Activated naive CD4-positive, alpha-beta T cell (primary cell): ENCODE measurements at places on chromosomes 6 and 20.

DNA sequence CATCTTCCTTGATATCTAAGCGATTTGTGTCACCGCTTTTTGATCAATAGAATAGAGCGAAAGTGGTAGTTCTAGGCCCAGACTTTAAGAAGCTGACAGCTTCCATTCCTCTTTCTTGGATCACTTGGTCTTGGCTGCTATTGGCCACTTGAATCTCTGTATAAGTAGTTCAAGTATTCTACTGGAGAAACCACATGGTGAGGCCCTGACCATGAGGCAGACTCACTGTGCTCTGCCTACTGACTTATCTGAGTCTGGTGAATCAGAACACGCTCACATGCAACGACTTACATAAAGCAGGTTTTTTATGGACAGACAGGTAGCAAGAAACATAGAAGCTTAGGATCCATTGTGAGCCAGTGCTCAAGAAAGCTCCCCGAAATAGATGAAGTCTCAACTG lies 27.0 kb downstream of the OLIG3 start:
- no peak for DNase-seq

GRCh38 chr6:81708113-81708699 lies 44.3 kb downstream of the TENT5A start:
- DNase-seq = no peak

DNA sequence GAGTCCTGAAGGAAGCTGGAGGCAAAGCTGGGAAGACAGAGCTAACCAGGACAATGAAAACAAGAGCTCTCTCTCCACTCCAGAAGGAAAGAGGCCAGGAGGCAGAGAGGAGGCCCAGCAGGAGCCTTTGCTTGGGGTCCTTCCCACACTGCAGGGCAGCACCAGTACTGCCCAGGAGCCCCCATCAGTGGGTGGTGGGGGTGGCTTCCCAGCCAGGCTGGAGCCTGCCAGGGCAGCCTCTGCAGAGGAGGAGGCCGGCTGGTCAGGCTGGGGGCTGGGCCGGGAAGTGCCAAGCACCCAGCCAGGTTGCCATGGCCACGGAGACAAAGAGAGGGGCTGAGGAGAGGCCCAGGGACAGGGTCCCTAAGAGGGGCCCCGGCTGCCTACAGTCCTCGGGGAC lies 33.4 kb downstream of the PREX1 start:
- DNase-seq = no peak

DNA sequence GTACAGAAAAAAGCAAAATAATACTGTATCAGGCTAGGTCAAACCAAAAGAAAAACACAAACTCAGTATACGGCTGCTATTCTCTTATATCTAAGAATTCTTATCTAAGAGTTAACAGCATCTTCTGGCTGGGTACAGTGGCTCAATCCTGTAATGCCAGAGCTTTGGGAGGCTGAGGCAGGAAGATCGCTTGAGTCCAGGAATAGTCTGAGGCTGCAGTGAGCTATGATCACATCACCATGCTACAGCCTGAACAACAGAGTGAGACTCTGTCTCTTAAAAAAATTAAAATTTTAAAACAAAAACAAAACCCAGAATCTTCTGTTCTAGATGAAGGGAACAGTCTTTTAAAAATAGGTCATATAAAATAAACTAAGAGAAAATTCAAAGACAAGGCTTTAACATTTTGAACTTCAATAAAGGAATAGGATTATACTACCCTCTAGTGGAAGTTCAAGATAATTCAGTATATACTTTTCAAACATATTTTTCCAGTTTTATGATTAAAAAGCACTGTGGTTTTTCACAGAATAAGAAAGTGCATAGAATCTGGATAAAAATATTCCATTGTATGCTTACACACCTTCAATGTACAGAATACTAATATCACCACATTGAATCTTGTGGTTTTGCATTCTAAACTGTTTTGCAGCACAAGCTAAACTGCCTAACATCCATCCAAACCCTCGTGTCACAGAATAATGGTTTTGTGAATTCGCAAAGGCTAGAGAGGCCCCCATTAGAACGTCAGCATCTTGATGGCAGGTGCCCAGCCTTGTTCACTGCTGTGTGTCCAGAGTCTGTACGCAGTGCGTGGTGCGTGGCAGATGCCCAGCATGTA lies 39.3 kb downstream of the DTNBP1 start:
- DNase-seq = no peak

DNA sequence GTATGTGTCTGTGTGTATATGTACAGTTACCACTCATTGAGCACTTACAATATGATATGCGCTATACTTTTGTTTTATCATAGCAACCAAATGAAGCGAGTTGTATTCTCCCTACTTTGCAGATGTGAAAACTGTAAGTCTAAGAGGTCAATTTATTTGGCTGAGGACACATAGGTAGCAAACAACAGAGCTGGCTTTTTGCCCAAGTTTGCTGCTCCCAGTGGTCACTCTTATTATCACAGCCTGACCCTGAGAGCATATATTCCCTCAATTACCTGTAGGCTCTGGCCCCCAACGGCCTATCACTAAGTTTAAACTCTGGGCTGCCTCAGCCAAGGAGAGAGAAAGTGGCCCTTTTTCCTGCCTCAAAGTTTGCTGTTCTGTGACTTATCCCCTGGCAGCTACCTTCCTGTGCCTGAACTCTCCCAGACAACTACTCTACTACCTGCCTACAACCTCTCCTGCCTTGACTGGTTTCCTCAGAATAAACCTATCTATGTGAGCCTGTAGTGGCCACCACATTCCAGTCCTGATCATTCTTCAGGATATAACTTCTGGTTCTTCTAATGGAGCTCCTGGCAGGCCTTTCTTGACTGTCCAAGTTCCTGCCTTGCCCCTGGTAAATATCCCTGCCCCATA lies 221.8 kb downstream of the FRK start:
- no peak for DNase-seq

DNA sequence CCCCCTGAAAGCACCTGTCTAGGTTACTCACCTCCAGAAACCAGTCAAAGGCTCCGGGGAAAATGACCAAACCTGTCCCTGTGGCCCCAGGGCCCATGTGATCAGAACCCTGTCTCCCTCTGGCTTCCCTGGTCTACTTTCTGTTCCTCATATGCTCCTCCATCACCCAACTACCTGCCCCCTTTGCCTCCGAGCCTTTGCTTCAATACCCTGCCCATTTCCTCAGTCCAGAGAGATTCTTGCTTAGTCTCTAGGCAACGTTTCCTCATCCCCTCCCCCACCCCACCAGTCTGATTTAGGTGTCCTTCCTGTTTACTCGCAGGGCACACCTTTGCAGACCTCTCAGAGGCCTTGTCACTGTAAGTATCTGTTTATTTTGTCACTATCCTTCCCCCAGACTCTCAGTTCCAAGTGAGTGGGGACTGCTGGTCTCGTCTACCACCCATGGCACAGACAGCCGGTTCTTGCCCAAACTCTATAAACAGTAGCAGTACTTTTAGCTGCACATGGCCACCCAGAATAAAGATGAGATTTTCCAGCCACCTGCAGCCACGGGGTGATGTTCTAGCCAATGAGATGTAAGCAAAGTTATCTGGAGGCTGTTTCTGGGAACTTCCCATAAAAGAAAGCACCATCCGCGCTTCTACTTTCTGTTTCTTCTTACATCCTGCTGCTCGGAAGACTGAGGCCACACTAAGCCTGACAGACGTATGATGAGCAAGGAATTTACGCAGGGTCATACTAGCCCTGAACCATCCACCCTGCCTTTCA lies 13.3 kb downstream of the ELOVL5 start:
- DNase-seq = peak; percentile 43

GRCh38 chr20:49595811-49596561 lies 28.0 kb upstream of the PTGIS start:
- DNase-seq = no peak

DNA sequence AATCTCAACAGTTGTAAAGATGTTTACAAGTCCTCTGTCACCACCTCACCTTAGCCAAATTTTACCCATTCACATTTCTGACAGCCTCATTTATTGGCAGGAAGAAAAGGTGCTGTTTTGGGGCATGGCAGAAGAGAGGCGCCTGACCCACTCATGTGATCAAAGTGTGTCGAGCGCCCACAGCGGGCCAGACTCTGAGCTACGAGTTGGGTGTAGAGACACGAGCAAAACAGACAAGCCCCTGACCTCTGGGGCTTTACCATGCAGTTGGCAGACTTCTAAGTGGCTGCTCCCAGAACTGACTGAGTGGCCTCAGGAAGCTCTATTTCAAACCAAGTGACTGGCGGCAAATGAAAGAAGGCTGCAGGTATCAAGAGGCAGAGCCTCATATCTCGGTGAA lies 167.0 kb downstream of the SOBP start:
- no peak for DNase-seq

DNA sequence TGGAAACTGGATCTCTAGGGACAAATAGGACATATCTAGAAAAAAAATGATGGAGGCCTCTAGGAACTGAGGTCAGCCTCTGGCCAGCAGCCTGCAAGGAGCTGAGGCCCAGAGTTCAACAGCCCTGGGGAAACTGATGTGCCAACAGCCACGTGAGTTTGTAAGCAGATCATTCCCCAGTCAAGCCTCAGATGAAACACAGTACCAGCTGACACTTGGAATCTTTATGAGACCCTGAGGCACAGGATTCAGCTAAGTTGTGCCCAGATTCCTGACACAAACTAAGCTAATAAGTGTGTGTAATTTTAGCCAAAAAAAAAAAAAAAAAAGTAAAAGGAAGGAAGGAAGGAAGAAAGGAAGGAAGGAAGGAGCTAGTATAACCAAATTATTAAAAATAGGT lies 1059.8 kb upstream of the MAP3K7 start:
- DNase-seq = no peak

GRCh38 chr20:33675136-33675959 lies 1.1 kb upstream of the NECAB3 start:
- no peak for DNase-seq

DNA sequence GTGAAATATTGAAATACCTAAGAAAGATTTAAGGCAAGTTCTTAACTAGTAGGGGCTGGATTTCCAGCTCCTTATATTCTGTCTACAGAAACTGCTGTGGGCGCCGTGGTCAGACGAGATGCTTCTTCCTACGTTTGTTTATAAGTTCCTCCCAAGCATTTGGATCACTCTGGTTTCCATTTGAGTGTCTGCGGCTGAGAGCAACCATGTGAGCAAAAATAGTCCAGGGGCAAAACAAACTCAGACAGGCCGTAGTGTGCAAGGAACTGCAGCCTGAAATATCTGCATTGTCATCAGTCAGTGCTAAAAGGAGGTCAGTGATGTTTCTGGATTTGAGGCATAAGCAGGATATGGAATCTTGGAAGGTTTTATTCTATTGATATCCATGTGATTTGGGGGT lies 485.9 kb upstream of the JAG1 start:
- DNase-seq = no peak

DNA sequence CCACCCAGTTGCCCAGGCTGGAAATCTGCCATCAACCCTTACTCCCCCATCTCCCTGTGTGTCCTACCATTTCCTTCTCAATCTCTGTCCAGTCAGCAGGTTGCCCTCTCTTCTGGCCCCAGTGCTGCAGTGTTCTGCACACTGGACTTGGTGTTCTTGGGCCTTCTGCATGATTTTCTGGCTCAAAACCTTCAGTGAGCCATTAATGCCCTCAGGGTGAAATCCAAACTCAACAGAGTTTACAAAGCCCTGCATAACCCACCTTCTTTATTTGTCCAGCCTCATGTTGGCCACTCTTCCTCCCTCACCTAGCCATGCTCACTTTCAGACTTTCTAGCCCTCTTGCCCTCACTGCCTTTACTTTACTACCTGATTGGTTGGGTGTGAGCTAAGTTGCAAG lies 5.0 kb upstream of the GSTA3 start:
- no peak for DNase-seq

- no peak for DNase-seq
These were observed 94.1 kb downstream of the PRDM1 start for GRCh38 chr6:106180208-106180607.

DNA sequence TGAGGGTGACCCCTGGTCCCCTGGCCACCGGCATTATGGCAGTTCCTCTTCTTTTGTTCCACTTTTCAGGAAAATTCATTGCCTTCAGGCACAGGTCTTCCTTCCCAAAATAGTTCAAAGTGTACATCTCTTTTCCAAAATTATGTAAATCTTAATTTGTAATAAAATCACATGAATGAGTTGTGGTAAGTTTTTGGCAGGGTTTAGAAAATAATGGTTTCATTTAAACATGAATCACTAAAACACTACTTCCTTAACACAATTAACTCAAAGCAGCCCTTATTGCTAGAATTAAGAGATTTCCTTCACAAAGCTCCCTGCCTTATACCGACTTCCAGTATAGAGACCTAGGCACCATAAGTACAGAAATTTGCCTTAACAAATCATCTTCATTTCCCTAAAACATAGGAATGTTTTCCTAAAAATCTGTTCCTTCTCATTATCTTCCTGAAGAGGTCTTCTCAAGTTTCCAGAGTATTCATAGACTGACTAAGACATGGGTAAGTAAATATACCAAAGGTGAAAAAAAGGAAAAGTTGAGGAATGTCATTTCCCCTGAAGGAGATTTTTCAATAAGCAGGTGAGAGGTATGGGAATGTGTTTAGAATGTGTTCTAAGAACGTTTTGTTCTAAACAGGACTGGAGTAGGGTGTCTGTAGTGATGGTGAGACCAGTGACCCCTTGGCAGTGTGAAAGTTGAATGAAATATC lies 148.2 kb upstream of the CITED2 start:
- DNase-seq = no peak

- no peak for DNase-seq
These were observed 4.0 kb downstream of the MAP3K5 start for GRCh38 chr6:136788069-136788902.

DNA sequence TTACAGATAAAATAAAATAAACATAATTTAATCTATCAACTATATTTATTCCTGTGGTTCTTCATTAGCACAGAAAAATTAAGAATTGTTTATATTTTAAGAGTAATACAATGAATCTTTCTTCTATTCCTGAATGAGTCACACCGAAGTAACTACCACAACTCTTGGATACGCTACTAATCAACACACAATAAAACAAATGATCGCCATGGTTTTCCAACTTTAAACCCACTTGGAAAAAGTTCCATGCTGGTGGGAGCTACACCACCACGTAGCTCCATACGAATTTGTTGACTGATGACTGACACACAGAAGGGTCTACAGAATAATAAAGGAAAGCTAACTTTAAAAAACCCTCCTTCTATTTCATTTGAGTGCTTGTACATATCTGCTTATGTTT lies 135.8 kb upstream of the NEDD9 start:
- no peak for DNase-seq

- DNase-seq = no peak
These were observed 7.1 kb downstream of the KIF13A start for GRCh38 chr6:17980329-17980728.

DNA sequence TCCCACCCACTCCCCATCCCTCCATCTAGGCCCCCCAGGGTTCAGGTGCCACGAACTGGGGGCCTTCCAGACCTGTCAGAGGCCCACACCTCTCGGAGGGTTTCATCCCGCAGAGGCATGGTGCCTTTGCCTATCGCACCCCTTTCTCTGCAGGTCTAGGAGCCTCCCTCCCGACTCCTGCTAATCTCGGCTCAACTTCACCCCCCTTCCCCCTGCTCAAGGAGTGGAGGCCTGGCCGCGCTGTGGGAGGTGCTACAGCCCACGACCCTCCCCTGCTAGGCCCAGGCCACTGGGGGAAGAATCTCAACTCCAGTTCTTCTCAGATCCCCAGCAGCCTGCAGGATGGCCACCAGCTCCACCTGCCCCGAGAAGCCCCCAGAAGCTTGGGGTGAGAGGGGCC lies at the start of gene TULP1:
TULP1 (minus strand) TSS at position 157 of the 400 bp plus-strand sequence; CDS start at position 119, 38 bp downstream.
- DNase-seq = no peak
